Memory B cell (primary cell): ENCODE measurements at places on chromosomes 6 and 20.

GRCh38 chr6:138441965-138442364 lies 37.9 kb downstream of the HEBP2 start:
- no peak for DNase-seq
- H3K27ac ChIP-seq = no peak overlapping the region
- H3K27me3 ChIP-seq = peaks cover 6% of the 10 kb centered on the region
- H3K36me3 ChIP-seq = no peaks in the 10 kb centered on the region

- no peak overlapping the region for H3K4me3 ChIP-seq
- DNase-seq = no peak
- H3K36me3 ChIP-seq = peaks cover 3% of the 10 kb centered on the region
- no peak overlapping the region for H3K27ac ChIP-seq
- H3K4me1 ChIP-seq = no peaks in the 10 kb centered on the region
Observed at GRCh38 chr20:63293456-63293855, 470 bp downstream of the COL20A1 start.

GRCh38 chr6:170035901-170036304 lies 255.0 kb downstream of the DLL1 start:
- H3K36me3 ChIP-seq = peaks cover 3% of the 10 kb centered on the region
- no peaks in the 10 kb centered on the region for H3K4me1 ChIP-seq
- DNase-seq = no peak
- H3K27ac ChIP-seq = no peak overlapping the region

GRCh38 chr6:99091985-99092384 lies 144.2 kb upstream of the FBXL4 start:
- DNase-seq = no peak
- no peak overlapping the region for H3K27ac ChIP-seq
- H3K4me3 ChIP-seq = no peak overlapping the region

DNA sequence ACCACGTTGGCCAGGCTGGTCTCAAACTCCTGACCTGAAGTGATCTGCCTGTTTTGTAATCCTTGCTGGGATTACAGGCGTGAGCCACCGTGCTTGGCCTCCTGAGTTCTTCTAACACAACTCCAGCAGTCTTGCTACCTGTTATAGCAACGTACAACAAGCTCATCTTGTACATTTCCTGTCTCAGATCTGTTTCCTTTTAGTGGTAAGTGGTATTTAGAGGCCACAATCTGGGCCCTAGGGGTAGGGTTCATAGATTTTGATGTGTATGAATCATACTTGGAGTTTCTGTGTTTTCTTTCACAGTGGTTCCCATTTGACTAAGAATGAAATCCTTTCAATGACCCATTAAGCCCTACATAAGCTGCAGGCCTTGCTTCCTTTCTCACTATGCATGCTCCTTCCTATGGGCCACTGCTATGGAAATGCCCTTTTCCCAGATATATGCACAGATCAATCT lies 27.1 kb upstream of the SYNCRIP start:
- H3K27me3 ChIP-seq = no peaks in the 10 kb centered on the region
- peak overlapping the region; percentile 90 for H3K27ac ChIP-seq
- peak overlapping the region; percentile 39 for H3K4me3 ChIP-seq
- no peak for DNase-seq

DNA sequence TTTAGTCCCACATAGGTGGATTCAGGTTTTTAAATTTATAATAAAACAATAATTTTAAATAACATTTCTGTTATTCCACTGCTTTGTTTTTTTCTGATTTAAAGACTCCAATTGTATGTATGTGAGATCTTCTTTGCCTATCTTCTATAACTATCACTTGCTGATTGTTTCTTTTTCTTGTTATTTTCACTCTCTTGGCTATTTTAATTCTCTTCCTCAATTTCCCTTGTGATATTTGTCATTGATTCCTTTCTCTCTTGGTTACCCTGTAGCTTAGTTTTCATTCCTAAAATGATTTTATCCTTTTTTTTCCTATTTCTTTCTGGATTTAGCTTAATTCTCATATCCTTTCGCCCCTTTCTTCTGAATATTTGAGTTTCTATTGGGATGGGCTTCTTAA lies 227.3 kb upstream of the TENT5A start:
- no peak for DNase-seq
- H3K27ac ChIP-seq = no peak overlapping the region

GRCh38 chr6:159831373-159831679 lies 31.2 kb downstream of the PNLDC1 start:
- H3K27me3 ChIP-seq = peaks cover 2% of the 10 kb centered on the region
- DNase-seq = no peak
- no peak overlapping the region for H3K27ac ChIP-seq
- peaks cover 8% of the 10 kb centered on the region for H3K4me1 ChIP-seq
- H3K36me3 ChIP-seq = no peaks in the 10 kb centered on the region

DNA sequence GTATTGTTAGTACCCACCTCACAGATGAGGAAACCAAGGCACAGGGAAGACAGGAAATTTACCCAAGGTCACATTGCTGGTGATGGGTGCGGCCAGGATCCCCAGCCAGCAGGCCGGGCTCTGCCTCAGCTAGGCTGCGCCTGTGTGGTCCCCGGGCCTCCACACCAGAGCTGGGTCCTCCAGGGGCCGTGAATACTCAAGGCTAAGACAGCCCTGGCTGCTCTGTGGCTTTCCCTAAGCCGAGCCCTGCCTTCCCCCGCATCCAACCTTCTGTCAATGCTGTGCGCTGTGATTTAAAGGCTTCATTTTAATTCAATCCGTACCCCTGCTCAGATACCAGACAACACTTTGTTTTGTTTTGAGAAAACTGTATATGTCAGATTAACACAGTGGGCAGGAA lies 246.7 kb downstream of the TTLL2 start:
- no peak overlapping the region for H3K4me3 ChIP-seq
- H3K36me3 ChIP-seq = no peaks in the 10 kb centered on the region
- DNase-seq = no peak
- H3K4me1 ChIP-seq = no peaks in the 10 kb centered on the region
- H3K27ac ChIP-seq = no peak overlapping the region

DNA sequence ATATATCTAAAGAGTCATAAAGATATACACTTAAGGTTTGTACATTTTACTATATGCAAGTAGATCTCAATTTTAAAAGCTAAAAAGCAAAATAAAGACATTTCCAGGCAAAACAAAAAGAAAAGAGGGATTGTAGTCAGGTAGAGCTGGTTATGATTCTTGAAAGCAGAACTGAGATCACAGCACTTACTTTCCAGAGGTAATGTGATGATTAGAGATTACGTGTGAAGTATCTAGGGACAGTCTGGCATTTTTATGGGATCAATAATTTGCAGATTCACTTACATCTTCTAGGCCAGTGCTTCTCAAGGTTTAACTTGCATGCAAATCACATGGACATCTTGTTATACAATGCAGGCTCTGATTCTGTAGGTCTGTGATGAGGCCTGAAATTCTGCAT lies 595.5 kb downstream of the KIF16B start:
- H3K27ac ChIP-seq = no peak overlapping the region
- no peak for DNase-seq
- no peak overlapping the region for H3K4me3 ChIP-seq
- H3K36me3 ChIP-seq = peaks cover 9% of the 10 kb centered on the region
- no peaks in the 10 kb centered on the region for H3K4me1 ChIP-seq

DNA sequence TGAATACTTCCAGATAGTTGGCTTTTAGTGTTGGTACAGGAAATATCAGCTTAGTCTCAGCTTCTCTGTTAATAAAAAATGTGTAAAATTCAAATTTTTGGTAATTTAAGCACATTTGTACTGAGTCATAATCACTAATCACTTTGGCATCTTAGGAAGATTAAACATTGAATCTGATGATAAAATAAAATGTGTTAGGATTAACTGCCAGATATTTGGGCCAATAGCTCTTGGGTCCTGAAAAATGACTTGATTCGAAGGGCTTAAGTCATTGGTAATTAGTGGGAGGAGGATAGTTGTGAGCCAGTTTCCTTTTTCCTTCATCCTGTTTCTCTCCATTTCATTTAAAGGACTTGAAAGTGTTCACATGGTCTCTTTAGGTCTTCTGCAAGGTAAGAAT lies 426.1 kb downstream of the RFPL4B start:
- no peak overlapping the region for H3K27ac ChIP-seq
- H3K36me3 ChIP-seq = peaks cover 3% of the 10 kb centered on the region
- no peak for DNase-seq
- H3K4me3 ChIP-seq = no peak overlapping the region
- H3K4me1 ChIP-seq = no peaks in the 10 kb centered on the region

DNA sequence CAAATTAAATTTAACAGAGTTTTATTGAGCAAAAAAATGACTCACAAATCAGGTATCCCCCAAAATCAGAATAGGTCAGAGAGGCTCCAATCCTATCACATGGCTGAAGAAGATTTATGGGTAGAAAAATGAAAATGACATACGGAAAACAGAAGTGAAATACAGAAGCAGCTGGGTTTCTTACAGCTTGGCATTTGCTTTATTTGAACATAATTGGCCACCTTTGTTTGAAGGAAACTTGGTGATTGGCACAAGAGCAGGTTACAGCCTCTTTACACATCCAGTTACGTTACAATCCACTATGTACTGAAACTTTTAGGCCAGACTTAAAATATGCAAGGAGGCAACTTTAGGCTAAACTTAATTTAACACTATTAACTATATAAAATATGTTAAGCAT lies 11.7 kb upstream of the TREM2 start:
- H3K4me3 ChIP-seq = no peak overlapping the region
- H3K4me1 ChIP-seq = peaks cover 3% of the 10 kb centered on the region
- no peak for DNase-seq
- peaks cover 2% of the 10 kb centered on the region for H3K27me3 ChIP-seq

DNA sequence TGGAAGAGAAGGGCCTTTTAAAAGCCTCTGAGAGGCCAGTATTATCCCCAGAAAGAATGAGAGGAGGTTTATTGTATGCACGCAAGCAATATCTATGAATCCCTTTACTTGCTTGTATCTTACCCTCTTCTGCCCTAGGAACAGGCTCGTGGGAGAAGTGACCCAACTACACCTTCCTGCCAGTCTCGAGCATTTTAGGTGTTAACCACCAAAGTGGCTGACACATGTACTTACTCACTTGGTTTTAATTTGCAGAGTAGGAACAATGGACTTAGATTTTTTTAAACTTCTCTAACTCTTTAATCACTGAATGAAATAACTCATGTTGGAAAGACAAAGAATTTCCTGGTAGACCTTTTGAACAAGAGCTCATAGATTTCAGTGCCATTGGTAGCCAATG lies 296.9 kb downstream of the PLCB1 start:
- H3K4me1 ChIP-seq = no peaks in the 10 kb centered on the region
- no peak for DNase-seq
- no peak overlapping the region for H3K4me3 ChIP-seq
- peaks cover 5% of the 10 kb centered on the region for H3K27me3 ChIP-seq

DNA sequence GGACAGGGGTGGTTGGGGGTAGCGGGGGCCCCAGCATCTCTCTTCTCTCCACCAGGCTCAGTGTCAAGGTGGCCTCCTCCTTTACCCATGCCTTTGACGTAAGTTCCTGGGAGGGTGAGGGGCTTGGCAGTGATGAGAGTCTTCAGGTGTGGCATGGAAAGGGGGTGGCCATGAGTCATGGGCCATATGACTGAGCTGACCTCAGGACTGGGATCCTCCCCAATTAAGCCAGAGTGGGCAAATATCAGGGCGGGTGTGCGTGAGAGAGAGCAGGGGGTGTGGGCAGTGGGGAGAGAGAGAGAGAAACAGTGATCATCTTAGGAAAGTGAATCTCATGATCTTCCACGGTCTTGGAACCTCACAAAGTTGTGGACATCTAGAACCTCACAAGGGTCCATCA lies 8.2 kb upstream of the BPIFB4 start:
- no peak for DNase-seq
- no peak overlapping the region for H3K27ac ChIP-seq
- H3K4me1 ChIP-seq = peaks cover 4% of the 10 kb centered on the region
- no peaks in the 10 kb centered on the region for H3K36me3 ChIP-seq
- no peak overlapping the region for H3K4me3 ChIP-seq

GRCh38 chr20:11867291-11867919 lies 50.3 kb upstream of the BTBD3 start:
- no peaks in the 10 kb centered on the region for H3K4me1 ChIP-seq
- H3K36me3 ChIP-seq = no peaks in the 10 kb centered on the region
- no peaks in the 10 kb centered on the region for H3K27me3 ChIP-seq
- H3K27ac ChIP-seq = no peak overlapping the region

DNA sequence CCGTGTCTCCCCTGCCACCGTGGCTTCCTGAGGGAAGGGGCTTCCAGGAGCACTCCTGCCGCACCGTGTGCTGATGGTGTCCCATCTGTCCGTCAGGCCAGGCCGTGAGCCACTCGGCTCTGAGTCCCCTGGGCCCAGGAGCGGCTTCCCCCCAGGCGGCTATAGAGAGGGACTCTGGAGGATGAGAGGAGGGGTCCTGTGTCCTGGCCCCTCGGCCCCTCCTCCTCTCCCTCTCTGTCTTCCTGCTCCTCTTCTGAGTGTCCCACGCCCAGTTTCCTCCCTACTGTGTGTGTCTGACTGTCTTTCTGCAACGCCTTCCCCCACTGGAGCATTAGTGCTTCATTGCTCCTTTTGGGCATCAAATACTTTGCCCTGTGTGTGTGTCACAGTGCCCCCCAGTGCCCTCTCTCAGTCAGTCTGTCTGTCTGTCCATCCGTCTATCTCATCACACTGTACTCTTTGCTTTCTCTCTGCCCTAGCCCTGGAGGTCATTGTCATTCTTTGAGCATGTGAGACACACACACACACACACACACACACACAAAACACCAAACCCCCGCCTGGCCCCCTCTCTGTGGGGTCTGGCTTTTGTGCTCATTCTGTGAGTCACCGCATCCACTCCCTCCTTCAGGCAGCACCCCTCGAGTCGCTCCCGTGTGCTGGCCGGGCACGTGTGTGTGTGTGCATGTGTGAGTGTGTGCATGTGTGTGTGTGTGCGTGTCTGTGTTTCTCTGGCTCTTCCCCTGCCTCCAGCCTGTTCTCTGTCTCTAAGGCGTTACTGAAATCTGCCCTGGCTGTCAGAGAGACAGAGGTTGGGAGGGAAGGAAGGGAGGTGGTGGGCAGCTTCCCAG lies 71.9 kb downstream of the SRC start:
- peaks cover 2% of the 10 kb centered on the region for H3K4me1 ChIP-seq
- peaks cover 17% of the 10 kb centered on the region for H3K27me3 ChIP-seq
- no peaks in the 10 kb centered on the region for H3K36me3 ChIP-seq
- H3K27ac ChIP-seq = no peak overlapping the region
- no peak overlapping the region for H3K4me3 ChIP-seq
- no peak for DNase-seq

- no peaks in the 10 kb centered on the region for H3K4me1 ChIP-seq
- no peak for DNase-seq
- H3K27ac ChIP-seq = no peak overlapping the region
- H3K27me3 ChIP-seq = no peaks in the 10 kb centered on the region
- H3K36me3 ChIP-seq = no peaks in the 10 kb centered on the region
- no peak overlapping the region for H3K4me3 ChIP-seq
Observed at GRCh38 chr6:68958327-68958726, 323.2 kb downstream of the ADGRB3 start.

GRCh38 chr6:2734488-2735166 lies 16.1 kb downstream of the MYLK4 start:
- peaks cover 1% of the 10 kb centered on the region for H3K27me3 ChIP-seq
- DNase-seq = no peak
- no peak overlapping the region for H3K4me3 ChIP-seq
- H3K36me3 ChIP-seq = peaks cover 3% of the 10 kb centered on the region

- H3K27ac ChIP-seq = no peak overlapping the region
- H3K4me1 ChIP-seq = no peaks in the 10 kb centered on the region
- no peaks in the 10 kb centered on the region for H3K36me3 ChIP-seq
Observed at GRCh38 chr6:8215631-8216030, 113.3 kb upstream of the EEF1E1 start.
